ENCODE measurements at places on chromosomes 1 and 21.

DNA sequence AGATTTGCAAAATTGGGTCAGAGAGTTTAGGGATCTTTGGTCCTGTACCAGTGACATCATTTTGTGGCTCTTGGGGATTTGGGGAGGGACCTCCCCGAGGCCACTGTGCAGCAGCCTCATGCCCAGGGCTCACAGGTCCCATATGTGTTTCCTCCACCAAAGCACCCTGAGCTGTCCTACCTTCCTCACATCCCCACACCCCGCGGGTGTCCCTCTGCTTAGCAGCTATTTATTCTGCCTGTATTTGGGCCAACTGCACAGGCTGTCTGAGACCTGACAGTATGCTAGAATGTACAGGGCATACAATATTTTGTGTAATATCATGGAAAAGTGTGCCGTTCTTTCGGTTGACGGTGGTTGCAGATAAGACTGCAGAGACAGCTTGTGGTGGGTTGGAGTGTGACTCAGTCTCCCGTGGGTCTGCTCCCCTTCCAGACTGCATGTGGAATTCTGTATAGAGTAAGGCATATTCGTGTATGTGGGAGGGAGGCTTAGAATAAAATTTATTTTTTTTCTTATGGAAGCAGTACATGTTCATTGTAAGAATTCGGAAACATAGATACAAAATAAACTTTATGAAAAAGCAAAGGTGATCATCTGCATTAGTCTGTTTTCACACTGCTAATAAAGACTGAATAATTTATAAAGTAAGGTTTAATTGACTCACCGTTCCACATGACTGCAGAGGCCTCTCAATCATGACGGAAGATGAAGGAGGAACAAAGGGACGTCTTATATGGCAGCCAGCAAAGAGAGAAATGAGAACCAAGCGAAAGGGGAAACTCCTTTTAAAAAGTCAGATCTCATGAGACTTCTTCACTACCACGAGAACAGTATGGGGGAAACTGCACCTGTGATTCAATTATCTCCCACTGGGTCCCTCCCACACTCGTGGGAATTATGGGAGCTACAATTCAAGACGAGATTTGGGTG, 84.4 kb downstream of the ADARB1 start:
- no peak for DNase-seq

DNA sequence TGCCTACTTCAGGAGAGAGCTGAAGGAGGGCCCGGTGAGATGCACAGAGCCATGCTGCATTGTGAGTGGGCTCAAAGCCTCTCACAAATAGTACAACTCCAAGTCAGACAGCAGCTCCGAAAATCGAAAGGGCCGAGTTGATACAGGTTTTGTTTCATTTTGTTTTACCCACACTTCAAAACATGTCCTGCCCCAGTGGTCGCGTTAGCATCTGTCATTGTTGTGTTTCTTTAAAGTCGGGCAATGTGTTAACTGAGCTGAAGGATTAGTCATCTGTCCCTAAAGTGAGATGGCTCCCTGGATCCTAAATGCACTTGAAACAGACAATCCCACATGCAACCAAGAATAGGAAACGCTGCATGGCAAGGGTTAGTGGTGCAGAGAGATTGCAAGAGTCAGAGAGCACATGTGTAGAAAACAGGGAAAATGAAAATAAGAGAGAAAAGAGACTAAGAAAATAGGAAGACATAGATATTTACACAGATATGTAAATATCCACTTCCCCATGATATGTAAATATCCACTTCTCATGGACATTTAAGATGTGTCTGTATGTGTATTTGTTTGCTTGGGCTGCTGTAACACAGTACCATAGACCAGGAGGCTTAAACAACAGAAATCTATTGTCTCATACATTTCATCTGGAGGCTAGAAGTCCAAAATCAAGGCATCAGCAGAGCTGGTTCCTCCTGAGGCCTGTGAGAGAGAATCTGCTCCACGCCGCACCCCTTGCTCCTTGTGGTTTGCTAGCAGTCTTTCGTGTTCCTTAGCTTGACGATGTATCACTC, 131.4 kb upstream of the RAB4A start:
- DNase-seq = no peak

GRCh38 chr1:94627771-94628498, 86.4 kb upstream of the F3 start:
- DNase-seq = no peak

DNA sequence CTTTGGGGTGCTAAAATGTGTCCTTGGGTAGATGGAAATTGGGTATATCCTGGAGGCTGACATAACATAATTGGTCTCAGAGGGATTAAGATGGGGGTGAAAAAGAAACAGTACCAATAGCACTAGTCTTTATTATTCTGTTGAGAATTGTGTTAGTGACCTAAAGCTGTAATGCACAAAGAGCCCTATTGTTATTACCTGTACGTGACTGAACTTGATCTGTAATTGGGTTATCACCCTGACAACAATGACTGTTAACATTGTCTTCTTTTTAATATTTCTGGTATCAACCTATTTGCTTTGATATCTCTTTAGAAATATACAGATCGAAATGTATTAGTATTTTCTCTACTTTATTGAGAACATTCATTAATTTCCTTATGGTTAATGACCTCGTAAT, 147.6 kb downstream of the NEK7 start:
- DNase-seq = no peak
